ENCODE measurements at places on chromosomes 4 and X.

DNA sequence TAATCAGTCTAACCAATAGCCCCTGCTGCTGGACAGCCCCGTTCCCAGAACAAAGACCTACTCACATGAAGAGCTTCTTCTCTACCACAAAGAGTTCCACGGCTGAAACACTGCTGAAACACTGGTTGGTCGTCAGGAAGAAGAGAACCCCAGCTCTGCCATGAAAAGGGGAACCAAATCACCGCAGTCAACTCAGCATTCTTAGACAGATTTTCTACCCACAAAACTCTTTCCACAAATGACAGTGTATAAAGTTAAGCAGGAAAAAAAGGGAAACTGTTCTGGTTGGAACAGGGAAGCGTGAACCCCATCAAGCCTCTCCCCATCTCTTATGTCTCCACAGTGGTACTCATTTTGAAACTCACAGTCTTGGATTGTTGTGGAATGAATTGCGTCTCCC, 57.3 kb downstream of the ABCG2 start:
- DNase-seq = no peak

- no peak for DNase-seq
These were observed 46.9 kb downstream of the HSPA4L start for GRCh38 chr4:127829014-127829413.

DNA sequence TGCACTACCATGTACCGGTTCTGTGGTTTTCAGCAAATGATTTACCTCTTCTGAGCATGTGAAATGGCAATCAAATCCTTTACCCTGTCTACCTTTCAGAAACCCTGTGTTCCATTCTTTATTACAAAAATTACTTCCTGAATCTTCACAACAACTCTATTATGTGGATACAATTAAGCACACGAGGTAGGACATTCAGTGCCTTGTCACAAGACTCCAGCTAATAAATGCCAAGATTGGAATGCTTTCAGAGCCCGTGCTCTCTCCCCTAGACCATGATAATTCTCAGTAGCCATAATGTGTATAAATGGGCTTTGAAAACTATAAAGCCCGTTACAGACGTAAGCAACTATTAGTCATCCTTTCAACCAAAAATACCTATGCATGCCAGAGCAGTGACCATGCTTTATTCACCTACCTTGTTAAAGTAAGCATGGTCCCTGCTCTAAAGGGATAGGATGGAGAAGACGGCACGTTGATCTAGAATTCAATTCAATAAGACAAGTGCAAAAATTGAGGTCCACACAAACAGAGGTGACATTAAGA, 2.4 kb downstream of the RXFP1 start:
- DNase-seq = no peak

DNA sequence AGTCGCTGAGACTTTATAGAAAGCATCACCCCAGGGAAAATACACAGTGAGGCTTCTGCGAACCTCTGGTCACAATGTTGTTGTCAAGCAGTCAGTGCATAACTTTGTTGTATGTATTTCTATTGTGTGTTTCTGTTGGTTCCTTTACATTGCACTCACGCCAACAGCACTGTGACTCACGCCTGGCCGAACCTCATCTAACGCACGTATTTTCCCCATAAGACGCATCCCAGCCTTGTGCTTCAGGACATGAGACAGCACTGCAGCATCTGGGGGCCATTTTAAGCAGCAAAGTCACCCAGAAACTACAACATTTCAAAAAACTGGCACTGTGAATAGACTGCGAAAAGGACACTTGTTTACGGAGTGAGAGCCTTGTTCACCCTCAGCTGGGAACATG, 30.6 kb downstream of the TBL1X start:
- no peak for DNase-seq

DNA sequence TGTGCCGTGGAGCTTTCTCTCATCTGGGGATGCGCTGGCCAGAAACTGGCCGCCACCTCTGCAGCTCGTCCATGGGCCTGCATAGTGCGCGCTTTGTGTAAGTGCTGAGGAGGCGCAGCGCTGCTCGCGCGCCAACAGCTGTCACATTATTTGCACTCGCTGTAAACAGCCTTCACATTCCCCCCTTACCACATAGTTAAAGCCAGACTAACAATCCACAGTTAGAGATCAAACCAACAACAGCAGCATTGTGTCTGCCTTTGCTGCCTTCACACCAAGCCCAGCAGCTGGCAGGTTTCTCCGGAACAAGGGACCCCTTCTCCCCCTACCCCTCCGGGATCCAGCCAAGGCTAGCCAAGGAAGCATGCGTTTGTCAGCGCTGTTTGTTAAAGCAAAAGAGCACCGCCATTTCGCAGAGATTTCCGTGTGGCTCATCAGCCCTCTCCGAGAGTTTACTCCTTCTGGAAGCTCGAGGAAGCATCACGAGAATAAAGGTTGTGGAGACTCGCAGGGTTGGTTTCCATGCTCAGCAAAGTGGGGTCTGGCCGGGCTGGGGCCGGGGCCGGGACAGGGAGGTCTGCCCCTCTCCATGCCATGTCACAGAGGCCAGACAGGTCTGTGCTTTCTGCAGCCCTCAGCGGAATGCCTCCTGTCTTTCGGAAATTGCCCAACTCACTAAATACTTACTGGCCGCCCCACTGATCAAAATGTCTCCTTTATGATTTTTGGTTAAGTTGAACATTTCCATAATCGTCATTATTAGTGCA, 11.0 kb downstream of the BCOR start:
- no peak for DNase-seq

GRCh38 chr4:87589531-87589930, 18.8 kb upstream of the DSPP start:
- no peak for DNase-seq

- DNase-seq = no peak
These were observed 76.7 kb downstream of the SHROOM2 start for GRCh38 chrX:9862953-9863352.

DNA sequence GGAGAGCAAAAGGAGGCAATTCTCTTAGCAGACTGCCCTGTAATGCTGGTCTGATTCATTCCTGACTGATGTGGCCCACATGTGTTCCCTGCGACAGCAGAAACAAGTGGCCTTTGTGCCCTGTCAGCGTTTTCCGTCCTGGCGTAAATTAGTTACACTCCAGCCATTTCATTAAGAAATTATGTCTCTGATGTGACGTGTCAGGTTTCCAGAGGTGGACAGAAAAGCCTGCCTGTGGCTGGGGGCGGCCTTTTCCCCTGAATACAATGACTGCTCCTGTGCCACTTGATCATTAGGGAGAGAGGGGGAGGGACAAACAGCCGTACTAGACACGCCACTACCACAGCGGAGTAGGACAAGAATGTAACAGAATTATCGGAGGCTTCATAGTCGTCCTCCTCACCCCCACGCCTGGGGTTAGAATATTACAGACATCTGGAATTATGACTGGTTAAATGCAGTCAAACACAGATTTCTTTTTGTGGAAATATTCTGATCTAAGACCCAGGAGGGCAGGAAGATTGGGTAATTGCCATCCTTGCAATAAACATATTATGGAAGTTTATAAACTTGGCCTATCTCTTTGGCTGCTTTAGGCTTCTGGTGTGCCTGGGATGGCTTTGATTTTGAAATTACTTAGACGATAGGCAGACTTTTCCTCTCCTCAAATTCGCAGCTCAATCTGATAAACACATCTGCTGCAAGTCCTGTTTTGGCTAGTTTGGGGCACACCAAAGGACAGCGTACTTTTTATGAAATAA, 146.2 kb upstream of the BCOR start:
- no peak for DNase-seq

DNA sequence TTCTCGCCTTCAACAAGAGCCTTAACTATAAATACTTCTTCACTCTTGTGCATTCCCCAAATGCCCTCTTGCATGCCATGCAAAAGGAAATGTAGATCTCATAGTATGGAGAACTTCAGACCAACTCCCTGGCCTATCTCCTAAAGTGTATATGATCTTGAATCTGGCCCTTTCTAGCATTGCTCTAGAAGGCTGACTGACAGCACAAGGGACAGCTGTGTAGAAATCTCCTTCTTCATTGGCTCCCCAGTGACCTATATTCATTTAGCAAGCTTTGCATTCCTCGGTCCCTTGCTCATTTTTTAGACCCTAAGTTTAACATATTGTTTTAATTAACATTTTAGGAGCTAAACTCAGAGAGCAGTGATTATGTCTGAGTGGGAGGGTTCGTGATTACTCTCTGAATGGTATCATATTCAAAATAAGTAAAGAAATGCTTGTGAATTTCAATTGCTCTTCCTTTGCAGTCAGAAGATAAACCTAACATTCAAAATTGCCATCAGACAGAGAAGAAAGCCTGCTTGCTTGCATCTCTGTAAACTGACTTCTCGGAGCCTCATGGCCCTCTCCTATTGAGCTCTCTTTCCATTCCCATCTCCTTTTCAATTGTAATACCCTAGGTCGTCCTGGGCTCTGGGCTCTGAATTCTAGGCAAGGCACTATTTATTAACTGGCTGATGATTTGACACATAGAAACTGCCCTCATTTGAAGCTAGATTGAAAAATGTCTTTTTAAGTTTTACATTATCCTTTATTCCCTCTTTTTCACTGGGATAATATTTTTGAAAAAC, 120.3 kb upstream of the PRKG2 start:
- DNase-seq = no peak

GRCh38 chrX:108701633-108702032, 34.7 kb downstream of the IRS4 start:
- DNase-seq = no peak

DNA sequence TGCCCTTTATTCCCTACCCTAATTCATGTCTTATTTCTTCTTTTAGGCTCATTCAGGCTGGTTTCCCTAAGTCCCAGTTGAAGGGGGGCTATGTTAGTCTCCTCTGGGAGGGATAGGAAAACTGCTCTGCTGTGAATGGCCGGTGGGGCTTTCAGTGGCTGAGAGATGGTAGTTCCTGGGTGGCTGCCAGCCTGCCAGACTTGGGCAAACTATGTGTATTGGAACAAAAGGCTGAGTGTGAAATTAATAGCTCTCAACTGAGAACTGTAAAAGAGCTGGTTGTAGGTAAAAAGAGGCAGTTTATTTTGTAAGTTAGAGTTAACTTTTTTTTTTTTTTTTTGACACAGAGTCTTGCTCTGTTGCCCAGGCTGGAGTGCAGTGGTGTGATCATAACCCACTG, 28.8 kb downstream of the ARHGAP10 start:
- DNase-seq = no peak

- no peak for DNase-seq
These were observed 214.9 kb upstream of the RPS6KA3 start for GRCh38 chrX:20481632-20482031.

- DNase-seq = no peak
These were observed 367.8 kb upstream of the SLC7A11 start for GRCh38 chr4:138609943-138610350.

DNA sequence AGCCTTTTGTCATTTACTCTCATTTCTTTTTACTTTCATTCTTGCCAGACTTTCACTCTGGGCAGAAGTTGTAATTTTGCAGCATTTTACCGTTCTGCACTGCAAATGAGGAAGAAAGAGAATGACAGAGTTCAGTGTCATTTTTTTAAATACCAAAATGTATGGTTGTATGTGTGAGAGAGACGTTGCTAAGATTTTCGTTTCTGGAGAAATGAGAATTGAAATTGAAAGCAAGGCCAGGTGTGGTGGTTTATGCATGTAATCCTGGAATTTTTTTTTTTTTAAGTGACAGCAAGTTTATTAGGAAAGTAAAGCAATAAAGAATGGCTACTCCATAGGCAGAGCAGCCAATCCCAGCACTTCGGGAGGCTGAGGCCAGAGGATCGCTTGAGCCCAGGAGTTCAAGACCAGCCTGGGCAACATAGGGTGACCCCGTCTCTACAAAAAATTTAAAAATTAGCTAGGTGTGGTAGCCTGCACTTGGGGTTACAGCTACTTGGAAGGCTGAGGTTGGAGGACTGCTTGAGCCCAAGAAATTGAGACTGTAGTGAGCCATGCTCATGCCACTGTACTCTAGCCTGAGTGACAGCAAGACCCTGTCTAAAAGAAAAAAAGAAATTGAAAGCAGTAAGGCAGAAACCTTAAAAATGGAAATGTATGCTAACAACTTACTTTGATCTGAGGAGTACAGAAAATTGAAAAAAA, 12.9 kb downstream of the DCK start:
- no peak for DNase-seq

GRCh38 chr4:577499-578450, 1.7 kb upstream of the TMEM271 start:
- no peak for DNase-seq

Measured in CD4-positive, alpha-beta T cell treated with Interleukin-12 subunit alpha and Interleukin-12 subunit beta, for 1 hour (primary cell).